Sigmoid colon (tissue), 7 donors: ENCODE measurements at places on chromosomes 5 and 9. TPM values are rescaled to one million over a fixed set of nuclear protein-coding genes. Genes with fewer than 3 reads are reported as not detected.

AGXT2 gene
- polyA plus RNA-seq, result not detected

SPATA31E1 gene
- polyA plus RNA-seq, result not detected

SLC46A2 gene
- 0.07 TPM for polyA plus RNA-seq

CDKN2AIPNL gene
- 20.4 TPM for polyA plus RNA-seq

SLC27A6 gene
- polyA plus RNA-seq, result 0.67 TPM

PCA3 gene
- not detected for polyA plus RNA-seq

AK3 gene
- 65.5 TPM for polyA plus RNA-seq

HRCT1 gene
- 12.7 TPM for polyA plus RNA-seq

GFI1B gene
- polyA plus RNA-seq, result 0.87 TPM

ZDHHC11B gene
- 2.0 TPM for polyA plus RNA-seq
